ENCODE measurements at places on chromosomes 1 and 21. TPM values are rescaled to one million over a fixed set of nuclear protein-coding genes. Genes with fewer than 3 reads are reported as not detected.

DNA sequence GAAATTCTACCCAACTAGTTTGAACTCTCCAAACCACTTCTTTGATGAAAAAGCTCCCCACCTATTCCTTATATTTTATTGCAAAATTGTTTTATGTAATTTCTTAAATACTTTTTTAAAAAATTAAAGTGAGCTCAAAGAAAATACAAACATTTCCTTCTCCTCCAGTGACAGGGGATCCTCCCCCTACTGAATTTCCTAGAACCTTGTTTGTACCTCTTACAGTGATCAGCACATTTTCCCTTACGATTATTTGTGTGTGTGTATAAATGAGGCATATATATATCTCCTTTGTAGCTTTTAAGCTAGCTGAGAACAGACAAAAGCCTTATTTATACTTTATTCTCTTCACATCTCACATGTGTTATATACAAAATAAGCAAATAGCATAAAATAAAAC lies 44.4 kb downstream of the VAV3 start:
- DNase-seq: no peak

DNA sequence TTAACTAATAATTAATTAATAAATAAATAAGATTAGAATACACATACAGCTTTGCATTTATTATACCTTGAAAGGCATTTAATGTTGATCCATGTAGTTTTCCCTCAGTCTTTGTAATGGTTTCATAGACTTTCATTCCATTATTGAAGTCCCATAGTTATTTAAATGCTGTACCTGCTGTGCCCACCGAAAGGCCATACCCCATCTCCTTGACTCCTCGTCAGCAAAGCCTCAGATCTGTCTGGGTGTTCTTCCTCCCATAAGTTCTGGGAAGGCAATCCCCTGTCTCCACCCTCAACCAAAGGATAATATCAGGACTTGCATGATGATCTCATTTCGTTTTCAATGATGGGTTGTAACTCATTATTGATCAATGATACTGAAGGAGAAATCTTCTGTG lies 17.1 kb downstream of the CCN1 start:
- no peak for DNase-seq

GRCh38 chr1:220818421-220819173 lies 31.9 kb downstream of the MTARC1 start:
- DNase-seq: no peak

- no peak for DNase-seq
These were observed 171.3 kb downstream of the RERE start for GRCh38 chr1:8646189-8646588.

DNA sequence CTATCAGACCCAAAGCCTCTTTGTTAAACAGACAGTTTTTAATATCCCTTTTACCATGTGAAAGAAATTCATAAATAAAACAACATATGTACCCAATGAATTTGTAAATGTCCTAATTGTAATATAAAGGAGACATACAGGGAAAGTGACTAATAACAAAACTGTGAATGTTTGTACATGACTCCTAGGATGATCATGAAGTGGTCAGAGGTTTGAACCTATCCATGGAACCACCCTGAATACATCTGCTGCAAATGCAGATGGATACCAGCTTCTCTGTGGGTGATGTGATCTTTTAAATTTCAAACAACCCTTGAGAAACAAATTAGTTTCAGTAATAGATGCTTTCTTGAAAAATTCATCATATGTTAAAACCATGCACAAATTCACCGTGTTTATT lies 16.7 kb upstream of the ACBD3 start:
- DNase-seq: no peak

DNA sequence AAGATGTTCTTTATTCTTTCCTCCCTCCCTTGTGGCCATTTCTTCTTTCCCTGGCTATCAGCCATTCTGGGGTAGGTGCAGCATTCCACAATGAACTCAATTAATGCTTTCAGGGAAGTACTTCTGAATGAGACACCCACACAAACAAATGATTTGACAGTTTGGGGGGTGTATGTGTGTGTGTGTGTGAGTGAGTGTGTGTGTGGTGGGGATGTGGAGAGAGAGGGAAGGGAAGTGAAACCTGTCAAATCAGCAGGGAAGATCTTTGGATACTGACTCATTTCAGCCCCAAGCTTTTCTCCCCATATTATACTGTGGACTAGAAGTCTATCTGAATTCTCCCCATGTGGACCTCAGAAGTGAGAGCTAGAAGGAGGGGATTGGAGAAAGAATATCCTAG lies 154.9 kb upstream of the CD34 start:
- DNase-seq: no peak

DNA sequence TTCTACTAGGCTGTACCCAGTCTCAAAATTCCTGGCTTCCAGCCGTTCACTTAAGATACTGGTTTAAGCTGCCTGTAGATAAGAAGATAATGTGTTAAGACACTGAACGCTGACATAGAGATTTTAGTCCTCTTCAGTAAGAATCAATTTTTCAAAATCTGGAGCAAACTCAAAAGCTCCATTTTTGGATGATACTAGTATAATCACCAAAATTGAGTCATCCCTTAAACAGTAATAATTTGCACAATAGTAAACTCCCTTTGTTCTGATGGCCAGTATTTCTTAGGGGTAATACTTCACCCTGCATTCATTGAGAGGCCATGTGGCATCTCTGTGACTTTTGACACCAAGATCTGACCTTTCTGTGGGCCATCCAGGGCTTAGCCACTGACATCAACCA lies 299.8 kb upstream of the USP25 start:
- no peak for DNase-seq

- DNase-seq: peak; percentile 65
These were observed 6.8 kb downstream of the JMJD4 start for GRCh38 chr1:227728059-227728891.

- DNase-seq: no peak
These were observed 11.6 kb downstream of the HNRNPU start for GRCh38 chr1:244852694-244853093.

DNA sequence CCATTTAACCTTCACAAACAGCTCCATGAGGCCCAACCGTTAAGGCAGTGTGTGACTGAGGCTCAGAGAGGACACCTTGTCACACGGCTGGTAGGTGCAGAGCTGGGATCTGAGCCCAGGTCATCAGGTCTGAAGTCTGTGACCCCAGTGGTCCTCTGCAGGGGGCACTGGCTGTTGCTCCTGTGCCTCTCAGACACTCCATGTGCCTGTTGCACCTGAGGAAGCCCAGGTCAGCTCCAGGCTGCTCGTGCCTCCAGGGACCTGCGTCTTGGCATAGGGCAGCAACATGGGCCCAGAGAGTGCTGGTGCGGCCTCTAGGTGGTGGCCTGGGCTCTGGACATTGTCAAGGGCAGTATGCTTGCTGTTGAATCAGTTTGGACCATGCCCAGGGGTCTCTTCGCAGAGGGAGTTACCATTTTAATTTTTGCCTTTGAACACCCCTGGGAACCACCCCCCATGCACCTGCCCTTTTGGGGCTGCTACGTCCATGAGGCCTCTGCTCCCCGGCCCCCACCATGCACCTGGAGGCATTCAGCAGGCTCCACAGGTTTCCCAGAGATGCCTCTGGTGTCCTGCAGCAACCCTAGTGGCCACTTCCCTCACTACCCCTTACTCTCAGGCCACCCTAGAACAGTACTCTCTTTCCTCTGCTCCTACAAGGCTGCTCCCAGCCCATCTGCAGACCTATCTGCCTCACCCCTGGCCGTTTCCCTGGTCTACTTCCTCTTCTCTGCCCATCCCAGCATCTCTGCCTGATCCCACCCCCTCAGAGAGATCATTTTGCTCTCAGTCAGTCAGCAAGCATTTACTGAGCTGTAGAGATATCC lies 25.2 kb upstream of the EPS8L3 start:
- DNase-seq: no peak

DNA sequence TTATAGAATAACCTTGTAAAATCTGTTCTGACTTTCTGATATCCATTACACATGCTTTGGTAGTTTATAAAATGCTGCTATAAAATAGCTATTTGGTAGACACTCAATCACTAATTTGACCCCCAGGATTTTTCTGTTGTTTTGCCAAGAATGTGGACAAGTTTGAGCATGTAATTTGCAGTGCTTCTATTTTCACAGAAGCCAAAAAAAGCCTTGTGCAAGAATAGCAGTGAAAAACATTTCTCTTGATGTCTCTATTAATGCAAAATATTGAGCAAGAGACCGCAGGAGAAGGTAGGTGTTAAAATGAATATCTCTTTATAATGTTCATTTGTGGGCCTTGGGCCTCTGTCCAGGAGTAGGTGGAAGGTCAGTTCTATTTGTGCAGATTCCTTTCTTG lies 22.5 kb downstream of the MAP3K7CL start:
- DNase-seq: no peak

GRCh38 chr1:17594690-17595601 lies 55.4 kb downstream of the ARHGEF10L start:
- no peak for DNase-seq

- no peak for DNase-seq
These were observed 13.1 kb upstream of the LHX4 start for GRCh38 chr1:180217006-180217405.

- peak; percentile 20 for DNase-seq
These were observed 1.2 kb downstream of the RERE start for GRCh38 chr1:8816264-8816663.

GRCh38 chr1:189656628-189657530 lies 820.8 kb downstream of the BRINP3 start:
- no peak for DNase-seq

GRCh38 chr1:22284906-22285548 lies 142.1 kb upstream of the WNT4 start:
- no peak for DNase-seq

- no peak for DNase-seq
These were observed 5.2 kb upstream of the EXTL1 start for GRCh38 chr1:26016258-26016952.

DNA sequence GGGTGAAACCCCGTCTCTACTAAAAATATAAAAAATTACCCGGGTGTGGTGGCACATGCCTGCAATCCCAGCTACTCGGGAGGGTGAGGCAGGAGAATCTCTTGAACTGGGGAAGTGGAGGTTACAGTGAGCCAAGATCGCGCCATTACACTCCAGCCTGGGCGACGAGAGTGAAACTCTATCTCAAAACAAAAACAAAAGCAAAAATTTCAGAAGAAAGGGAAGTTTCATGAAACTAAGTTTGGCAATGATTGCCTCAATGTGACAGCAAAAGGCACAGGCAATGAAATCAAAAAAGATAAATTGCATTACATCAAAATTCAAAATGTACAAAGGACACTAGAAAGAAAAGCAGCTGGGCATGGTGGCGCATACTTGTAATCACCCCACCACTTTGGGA lies 40.1 kb downstream of the BTF3L4 start:
- no peak for DNase-seq

DNA sequence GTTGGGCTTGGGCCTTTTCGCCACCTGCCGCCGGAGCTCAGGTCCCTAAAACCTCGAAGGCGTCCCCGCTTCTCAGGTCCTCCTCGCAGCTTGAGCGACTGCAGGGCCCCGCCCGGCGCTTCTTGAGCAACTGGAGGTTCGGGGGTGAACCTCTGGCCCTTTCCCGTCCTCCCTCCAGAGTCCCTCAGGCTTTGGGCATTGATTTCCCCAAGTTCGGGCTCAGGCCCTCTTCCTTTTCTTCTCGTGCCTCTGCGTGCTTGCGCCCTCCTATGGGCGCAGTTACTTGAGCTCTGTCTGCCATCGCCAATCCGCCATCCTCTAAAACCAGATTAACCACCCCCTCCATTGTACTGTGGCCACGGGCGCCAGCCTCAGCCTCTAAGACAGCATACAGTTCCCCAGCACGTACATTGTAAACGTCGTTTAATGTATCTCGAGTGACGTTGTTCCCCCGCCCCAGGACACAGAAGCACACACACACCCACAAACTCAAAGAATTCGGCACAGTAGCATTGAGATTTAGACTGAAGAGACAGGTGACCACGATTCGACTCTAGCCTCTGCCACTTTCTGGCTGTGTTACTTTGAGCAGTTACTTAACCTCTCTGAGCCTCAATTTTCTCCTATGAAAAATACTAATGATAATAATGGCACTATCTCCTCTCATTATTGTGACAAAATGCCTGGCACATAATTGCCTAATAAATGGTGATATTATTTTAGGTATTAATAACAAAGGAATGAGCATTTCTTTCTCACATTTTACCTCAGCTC lies 22.6 kb downstream of the BTG2 start:
- DNase-seq: peak; percentile 57

DNA sequence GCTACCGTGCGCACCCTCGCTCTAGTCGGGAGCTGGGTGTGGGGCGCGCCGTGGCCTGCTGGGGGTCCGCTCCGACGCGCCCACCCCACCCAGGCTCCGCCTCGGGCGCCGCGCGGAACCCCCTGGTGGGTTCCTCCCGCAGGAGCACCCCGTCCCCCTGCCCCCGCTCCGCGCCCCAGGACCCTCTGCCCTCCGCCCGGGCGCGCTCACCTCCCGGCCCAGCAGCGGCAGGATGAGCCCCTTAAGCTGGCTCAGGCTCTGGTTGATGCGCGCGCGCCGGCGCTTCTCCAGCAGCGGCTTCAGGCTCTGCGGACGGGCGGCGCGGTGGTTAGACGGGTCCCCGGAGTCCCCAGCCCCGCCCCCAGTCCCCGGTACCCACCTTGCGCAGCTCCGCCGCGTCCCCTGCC lies 319 bp downstream of the HES2 start:
- no peak for DNase-seq

DNA sequence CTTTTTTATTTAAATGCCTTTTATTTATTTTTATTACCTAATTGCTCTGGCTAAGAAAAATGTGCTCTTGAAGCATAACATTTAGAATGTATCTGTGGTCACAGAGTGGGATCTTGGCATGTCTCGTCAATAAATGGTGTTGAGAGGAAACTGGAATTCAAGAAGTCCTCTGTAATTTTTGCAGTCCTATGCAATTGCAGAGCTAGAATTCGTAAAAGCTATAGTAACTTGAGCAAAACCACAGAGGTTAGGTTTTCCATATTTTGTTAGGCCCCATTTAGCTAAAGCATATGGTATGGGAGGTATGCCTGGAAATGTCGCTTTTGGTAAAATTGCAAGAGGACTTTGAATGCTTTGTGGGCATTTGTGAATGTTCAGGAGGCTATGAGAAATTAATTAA lies 466.7 kb upstream of the NFIA start:
- no peak for DNase-seq

GRCh38 chr1:186374303-186375151 lies 526 bp downstream of the TPR start:
- DNase-seq: peak; percentile 58

DNA sequence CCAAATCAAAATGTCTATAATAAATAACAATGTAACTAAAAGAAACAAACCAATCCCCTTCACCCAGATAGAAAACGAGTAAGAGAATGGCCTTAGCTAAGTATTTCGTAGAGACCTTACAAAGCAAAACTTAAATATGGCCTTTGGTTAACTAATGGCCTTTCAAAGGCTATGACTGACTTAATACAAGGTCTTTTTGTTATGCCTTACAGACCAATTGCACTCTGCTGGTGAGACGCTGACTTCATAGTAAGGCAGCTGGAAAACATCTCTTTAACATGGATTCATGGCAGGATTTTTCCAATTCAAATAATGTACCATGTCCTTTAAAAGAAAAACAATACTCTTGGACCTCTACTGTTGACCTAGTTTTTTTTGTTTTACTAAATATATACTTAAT lies 15.8 kb upstream of the TBCE start:
- no peak for DNase-seq

CLCA1 gene
- not detected for polyA plus RNA-seq

TRIM17 gene
- polyA plus RNA-seq: not detected

SLC45A3 gene
- 4.0 TPM for polyA plus RNA-seq

ACAP3 gene
- 88.5 TPM for polyA plus RNA-seq

NEK2 gene
- 6.0 TPM for polyA plus RNA-seq

PLA2G4A gene
- 4.0 TPM for polyA plus RNA-seq

FAM20B gene
- polyA plus RNA-seq: 30.9 TPM

TMEM82 gene
- not detected for polyA plus RNA-seq

ITLN2 gene
- polyA plus RNA-seq: not detected

LRIG2 gene
- polyA plus RNA-seq: 13.3 TPM

KCNE2 gene
- 0.80 TPM for polyA plus RNA-seq

FMO4 gene
- polyA plus RNA-seq: 3.0 TPM

SYTL1 gene
- polyA plus RNA-seq: not detected

Data from muscle of arm (tissue), 14 donors.